ENCODE measurements at places on chromosomes 6 and 20.

DNA sequence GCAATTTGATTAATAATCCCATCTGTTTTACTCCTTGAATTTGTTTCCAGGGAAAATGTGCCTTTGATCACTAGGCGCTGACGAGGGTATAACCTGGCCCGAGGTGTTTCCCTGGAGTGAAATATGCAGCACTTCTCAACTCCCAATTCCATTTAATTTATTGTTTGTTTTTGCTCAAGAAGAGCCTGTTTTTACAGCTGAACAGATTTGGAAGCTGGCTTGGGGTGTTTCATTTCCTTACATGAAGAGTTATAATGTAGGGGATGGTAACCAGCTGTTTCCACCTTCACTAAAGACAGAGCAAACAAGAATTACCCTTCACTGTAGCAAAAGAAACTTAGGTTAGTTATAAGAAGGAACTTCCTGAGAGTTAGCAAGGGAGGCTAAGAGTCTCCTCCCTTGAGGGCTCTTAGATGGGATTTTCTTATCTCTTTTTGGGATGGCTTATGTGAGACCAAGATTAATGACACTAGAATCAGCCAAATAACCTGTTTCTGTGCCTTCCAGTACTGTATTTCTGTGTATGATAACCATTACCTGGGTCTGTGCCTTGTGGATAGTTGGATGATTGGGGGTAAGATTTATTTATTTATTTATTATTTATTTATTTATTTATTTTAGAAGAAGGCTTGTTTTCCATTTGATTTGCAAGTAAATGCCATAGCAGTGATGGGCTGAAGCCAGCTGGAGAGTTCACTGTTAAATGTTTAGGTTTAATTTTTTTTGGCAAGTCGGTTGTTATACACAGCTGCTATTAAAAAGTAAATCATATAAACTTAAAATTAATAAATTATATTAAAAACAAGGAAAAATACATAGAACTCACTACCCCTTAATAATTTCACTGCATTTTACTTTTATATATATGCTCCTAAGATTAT, 162.2 kb upstream of the BMP2 start:
- no peak for DNase-seq

- DNase-seq = no peak
Measured at GRCh38 chr6:16872543-16873235, 111.4 kb upstream of the ATXN1 start.

GRCh38 chr6:109460161-109460829, 4.7 kb upstream of the MICAL1 start:
- DNase-seq = no peak

GRCh38 chr6:156779206-156780094, 2.3 kb downstream of the ARID1B start:
- peak; percentile 39 for DNase-seq
